Omental fat pad (tissue), 4 donors: ENCODE measurements at places on chromosomes 16 and 17.

DNA sequence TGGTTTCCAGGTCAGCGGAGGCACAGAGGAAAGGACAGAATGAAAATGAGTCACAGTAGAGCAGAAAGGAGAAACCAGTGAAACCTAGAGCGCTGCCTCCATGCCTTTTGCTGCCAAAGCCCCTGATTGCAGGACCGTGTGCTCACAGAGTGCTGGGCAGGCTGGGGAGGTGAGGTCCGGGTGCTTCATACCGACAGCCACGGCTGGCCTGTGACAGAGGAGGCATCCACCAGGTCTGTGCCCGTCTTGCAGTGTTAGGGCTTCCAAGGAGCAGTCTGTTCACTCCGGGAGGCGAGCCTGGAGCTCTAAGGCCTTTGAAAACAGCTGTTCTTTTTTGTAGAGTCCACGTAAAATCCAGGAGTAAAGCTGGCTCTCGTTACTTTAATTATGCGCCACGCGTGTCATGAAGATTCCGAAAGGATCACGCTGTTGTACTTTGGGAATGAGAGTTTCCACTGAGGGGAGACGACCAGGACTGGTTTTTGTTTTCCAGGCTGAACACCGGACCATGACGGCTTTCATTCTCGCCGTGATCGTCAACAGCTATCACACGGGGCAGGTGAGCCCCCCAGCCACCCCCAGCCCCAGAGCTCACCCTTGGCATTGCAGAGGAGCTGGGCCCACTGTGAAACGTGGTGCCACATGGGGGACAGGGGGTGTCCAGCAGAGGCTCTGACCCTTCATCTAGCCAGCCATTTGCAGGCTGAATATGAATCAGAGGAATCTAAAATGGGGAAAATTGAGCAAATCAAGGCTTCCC, 108.5 kb upstream of the CHMP6 start:
- DNase-seq: no peak

DNA sequence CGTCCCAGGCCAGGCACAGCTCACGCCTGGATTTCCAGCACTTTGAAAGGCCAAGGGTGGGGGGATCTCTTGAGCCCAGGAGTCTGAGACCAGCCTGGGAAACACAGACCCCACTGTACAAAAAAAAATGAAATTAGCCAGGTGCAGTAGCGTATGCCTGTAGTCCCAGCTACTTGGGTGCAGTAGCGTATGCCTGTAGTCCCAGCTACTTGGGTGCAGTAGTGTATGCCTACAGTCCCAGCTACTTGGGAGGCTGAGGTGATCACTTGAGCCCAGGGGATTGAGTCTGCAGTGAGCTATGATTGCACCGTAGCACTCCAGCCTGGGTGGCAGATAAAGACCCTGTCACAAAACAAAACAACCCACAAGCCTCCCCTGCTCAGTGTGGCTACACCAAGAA, 27.0 kb upstream of the SLC25A19 start:
- no peak for DNase-seq

GRCh38 chr17:41695134-41695661, 6.5 kb downstream of the EIF1 start:
- no peak for DNase-seq

GRCh38 chr16:1769402-1770300, 1.7 kb downstream of the NME3 start:
- DNase-seq: no peak

- DNase-seq: no peak
Observed at GRCh38 chr16:24235806-24236205, 20.3 kb upstream of the CACNG3 start.
